ENCODE measurements at places on chromosomes 2 and 18.

GRCh38 chr18:28514699-28515098 is 337.8 kb upstream of the CDH2 start:
- DNase-seq: no peak

DNA sequence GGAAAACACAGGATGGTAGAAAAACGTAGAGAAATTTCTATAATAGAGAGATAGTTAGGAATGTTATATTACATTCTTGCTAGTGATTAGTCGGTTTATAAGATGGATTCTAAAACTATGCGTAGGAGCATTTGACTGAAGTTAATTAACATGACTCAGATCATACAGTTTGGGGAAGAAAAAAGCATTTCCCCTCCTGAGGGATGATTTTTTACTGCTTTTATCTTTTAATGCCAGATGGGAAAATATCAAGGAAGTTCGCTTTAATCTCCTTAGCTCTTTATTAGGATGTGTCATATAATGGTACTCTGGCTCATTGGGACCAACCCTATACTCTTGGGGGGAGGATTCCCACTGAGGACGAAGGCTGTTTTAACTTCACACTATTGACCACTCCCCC is 502.1 kb downstream of the TGIF1 start:
- no peak for DNase-seq

- no peak for DNase-seq
Observed at GRCh38 chr2:156132941-156133340, 199.6 kb downstream of the NR4A2 start.

DNA sequence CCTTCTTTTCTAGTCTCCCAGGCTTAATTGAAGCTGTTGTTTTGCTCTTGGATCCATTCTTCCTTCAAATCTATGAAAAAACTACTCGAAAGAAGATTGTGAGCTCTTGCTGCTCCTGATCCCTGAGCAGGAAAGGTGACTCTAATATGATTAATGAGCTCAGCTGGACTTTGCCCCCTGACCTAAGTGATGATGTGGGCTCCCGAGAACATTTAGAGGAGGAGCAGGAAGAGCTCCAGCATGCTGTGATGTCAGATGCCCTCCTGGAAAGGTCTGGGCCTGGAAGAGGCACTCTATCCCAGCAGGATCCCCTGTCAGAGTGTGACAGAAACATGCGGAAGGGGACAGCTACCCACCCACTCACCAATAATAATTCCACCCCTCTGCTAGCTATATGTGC is 117.9 kb upstream of the PELI1 start:
- DNase-seq: no peak

- DNase-seq: no peak
Observed at GRCh38 chr2:107407974-107408373, 418.7 kb upstream of the RGPD4 start.

GRCh38 chr2:84965192-84965516 is 5.8 kb upstream of the KCMF1 start:
- DNase-seq: no peak

GRCh38 chr2:8138923-8139667 is 542.8 kb upstream of the ID2 start:
- DNase-seq: no peak

- no peak for DNase-seq
Observed at GRCh38 chr2:218564056-218564455, 4.1 kb downstream of the USP37 start.

DNA sequence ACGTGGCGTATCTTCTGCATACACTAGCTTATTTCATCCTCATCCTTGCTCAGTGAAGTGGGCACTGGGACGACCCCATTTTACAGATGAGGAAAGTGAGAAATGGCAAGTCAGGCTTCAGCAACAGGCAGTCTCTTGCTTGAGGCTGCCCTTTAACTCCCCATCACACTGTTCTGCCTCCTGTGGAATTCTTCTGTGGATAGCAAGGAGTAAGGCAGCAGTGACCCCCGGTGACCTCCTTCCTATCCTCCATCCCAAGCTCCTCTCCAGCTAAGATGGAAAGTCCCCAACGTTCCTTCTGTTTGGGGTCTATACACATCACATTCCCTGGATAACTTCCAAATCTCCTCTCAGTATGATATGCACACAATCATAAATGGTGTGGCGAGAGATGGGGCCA is 10.5 kb downstream of the ANKRD29 start:
- DNase-seq: no peak

GRCh38 chr2:69789175-69789721 is 40.2 kb upstream of the GMCL1 start:
- DNase-seq: no peak

- DNase-seq: no peak
Observed at GRCh38 chr2:120219291-120219690, 3.9 kb downstream of the TMEM185B start.

DNA sequence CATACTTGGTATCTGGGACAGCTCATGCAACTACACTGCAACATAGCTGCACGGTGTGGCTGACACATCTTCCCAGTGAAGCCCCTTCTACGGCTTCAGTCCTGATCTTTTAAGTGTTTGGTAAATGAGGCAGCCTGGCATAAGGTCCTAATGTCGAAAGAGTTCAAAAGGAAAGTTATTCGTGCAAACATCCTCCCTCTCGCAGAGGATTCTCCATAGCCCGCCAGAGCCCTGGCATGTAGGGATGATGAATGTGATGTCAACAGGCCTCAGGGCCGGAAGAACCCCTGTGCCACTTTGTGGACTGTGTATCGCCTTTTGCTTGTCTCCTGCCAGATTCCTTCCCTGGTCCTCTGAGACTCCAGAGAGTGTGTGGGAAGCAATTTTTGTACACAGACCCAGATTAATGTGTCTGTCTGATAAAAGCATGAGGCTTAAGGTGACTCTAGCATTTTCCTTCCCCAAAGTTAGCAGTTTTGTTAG is 88.5 kb downstream of the SOCS6 start:
- DNase-seq: no peak

DNA sequence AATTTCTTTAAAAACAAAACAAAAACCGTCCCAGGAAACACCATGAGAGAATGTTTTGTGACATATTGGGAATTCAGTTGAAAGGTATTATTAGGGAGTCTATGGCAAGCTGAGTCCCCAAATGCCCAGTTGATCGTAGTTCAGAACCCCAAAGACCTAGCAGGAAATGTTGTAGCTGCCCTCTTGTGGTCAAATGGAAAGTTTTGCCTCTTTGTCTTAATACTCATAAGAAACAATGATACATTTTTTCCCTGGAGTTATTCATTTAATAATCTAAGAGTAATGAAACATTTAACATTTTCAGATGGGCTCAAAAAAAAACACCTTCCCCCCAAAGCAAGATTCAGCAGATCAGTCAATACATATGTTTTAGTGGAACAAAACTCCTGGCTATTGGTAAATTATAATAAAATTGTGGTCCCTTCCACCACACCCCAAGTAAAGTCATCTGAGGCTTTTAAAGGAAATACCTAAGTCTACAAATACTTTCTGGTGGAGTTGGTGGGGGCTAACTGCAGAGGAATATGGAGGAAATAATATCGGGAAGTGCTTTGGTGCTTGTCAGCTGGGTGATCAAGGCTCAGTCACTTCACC is 37.8 kb upstream of the EFEMP1 start:
- DNase-seq: no peak

- DNase-seq: no peak
Observed at GRCh38 chr2:135773917-135774316, 32.3 kb downstream of the UBXN4 start.

GRCh38 chr2:130824492-130825061 is 12.1 kb upstream of the ARHGEF4 start:
- peak; percentile 26 for DNase-seq

DNA sequence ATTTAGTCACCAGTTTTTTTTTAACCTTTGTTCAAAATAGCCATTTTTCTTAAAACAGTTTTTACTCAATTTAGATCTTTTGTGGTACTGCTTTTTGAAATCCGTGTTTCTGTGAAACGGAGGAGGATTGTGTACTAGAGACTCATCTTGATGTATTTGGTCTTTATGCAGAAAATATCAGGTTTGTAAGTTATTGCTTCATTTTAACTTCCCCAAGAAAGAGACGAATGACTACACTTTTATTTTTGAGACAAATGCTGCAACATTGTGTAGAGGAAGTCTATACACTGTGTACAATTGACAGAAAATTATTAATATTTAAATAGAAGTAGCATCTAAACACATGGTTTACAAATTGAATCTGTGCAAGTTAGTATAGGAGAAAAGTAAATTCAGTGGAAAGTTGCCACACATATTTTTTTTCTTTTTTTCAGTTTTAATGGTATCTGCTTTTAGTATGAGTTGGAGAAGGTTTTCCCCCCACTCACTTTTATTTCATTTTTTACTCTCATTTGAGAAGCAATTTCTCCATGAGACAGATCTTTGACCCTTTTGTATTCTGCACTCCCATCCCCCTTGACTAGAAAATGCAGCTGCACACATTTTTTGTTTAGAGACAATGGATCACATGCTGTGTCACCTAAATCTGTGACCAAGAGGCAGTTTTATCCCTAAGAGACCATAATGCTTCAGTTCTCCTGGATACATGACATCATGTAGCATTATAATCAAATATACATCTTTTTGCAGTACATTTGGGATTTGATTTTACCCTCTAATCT is 200.8 kb upstream of the STON1 start:
- no peak for DNase-seq

DNA sequence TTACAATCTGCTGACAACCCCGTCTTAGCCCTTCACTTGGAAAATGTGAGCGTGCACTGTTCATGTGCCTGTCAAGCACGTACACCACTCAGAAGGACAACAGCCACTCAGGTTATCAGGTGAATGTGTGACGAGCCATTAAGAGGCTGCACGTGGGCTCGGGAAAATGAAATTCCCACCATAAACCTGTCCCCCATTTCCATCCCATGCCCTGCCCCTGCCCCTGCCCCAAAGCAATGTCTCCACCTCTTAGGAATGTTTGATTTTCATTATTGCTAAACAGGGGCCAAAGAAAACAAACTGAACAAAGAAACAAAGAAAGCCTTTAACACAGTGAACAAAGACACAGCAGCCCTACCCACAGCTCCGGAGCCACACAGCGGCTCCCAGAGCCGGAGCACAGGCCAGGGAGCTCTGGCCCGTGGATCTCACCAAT is 90.5 kb downstream of the TMEM18 start:
- no peak for DNase-seq

- no peak for DNase-seq
Observed at GRCh38 chr2:50478362-50478761, 553.6 kb downstream of the NRXN1 start.

DNA sequence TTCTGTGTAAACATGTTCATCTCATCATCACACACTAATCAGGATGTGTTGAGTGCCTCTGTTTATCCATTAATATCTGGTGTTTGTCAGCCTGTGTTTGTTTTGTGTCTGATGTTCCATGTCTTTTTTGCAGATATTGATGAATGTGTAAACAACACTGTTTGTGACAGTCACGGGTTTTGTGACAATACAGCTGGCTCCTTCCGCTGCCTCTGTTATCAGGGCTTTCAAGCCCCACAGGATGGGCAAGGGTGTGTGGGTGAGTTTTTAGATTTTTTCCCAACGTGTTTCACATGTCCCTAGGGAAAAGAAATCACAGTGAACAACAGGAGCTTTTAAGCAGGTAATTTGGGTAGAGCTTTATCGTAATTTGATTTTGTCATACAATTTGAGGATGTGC is 133.7 kb upstream of the RASGRP3 start:
- DNase-seq: no peak

DNA sequence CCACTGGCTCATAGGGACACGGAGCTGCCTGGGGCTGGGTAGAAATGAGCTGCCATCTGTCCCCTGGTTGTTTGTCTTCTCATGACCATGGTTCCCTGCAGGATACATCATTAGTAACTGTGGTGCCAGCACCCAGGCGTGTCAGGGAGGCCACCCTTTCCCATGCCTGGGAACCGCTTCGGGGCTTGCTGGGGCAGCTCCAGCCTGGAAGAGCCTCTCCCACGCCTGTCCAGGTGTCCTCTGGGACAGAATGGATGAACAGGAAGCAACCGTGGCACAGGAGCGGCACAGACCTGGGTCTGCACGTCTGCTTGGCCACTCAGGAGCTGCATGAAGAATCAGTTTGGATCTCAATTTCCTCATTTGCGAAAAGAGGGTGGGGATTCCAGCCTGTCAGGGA is 34.8 kb downstream of the SDC1 start:
- no peak for DNase-seq

- DNase-seq: no peak
Observed at GRCh38 chr2:151029406-151030157, 232.1 kb downstream of the RBM43 start.

- no peak for DNase-seq
Observed at GRCh38 chr2:221969087-221969829, 329.5 kb downstream of the PAX3 start.

GRCh38 chr2:60331115-60331809 is 222.2 kb downstream of the BCL11A start:
- DNase-seq: no peak

- DNase-seq: no peak
Observed at GRCh38 chr18:12606592-12607315, 51.2 kb downstream of the SPIRE1 start.

DNA sequence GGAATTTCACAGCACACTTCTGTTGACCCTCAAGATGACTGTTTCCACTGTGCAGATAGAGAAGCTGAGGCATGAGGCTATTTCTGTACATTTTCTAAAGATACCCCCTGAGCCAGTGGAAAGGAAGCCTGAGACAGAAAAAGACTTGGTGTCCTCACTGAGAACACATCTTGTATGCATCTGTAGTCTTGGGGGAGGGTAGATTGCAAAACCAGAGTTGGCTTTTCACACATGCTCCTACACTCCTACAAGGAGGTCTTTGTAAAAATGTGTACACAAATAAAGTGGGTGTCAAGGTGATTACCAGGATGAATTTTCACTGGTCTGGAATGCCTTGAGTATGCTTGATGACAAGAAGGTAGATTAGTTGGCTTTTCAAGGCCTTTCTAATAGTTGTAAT is 98.0 kb downstream of the KCTD18 start:
- no peak for DNase-seq

- no peak for DNase-seq
Observed at GRCh38 chr2:224775647-224776046, 59.5 kb upstream of the CCDC195 start.

- DNase-seq: no peak
Observed at GRCh38 chr2:140273408-140273807, 1493.2 kb upstream of the NXPH2 start.

DNA sequence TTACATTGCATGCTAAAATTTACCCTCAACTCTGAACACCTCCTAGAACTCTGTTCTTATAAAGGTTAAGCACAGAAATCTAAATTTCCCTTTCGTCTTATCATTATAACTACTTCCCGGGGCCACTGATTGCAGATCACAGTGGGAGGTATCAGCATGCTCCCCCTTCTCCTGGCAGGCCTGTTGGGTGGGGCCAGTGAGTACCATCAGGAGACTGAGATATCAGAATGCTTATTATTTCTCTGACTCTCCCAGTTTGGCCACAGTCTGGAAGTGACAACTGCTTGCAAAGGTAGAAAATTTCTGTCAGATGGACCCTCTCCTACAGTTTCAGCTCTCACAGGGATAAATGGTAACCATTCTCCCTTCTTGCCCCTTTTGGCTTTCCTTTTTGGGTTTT is 62.6 kb downstream of the DSEL start:
- no peak for DNase-seq

All from activated CD4-positive, CD25-positive, alpha-beta regulatory T cell (primary cell).